Psoas muscle (tissue), 8 donors: ENCODE measurements at places on chromosomes 1 and 21. TPM values are rescaled to one million over a fixed set of nuclear protein-coding genes. Genes with fewer than 3 reads are reported as not detected.

Gene HEYL
- 5.8 TPM for polyA plus RNA-seq

Gene SMCP
- not detected for polyA plus RNA-seq

Gene TMEM61
- polyA plus RNA-seq: 0.16 TPM

Gene RUNX3
- 0.20 TPM for polyA plus RNA-seq

Gene MX2
- polyA plus RNA-seq: 1.2 TPM

Gene DNAJC28
- polyA plus RNA-seq: 2.9 TPM

Gene SELENBP1
- polyA plus RNA-seq: 41.2 TPM

Gene RAB3B
- polyA plus RNA-seq: not detected

Gene SNX7
- polyA plus RNA-seq: 1.8 TPM

Gene RBM8A
- 193 TPM for polyA plus RNA-seq

Gene KRTAP11-1
- polyA plus RNA-seq: not detected

Gene TSSK3
- polyA plus RNA-seq: 0.10 TPM

Gene PPFIA4
- 14.1 TPM for polyA plus RNA-seq

Gene OR2T11
- polyA plus RNA-seq: not detected

Gene HEATR1
- 4.5 TPM for polyA plus RNA-seq

Gene KLHL20
- polyA plus RNA-seq: 8.8 TPM

Gene SMAP2
- 32.2 TPM for polyA plus RNA-seq

Gene SPRR2D
- not detected for polyA plus RNA-seq

Gene CFAP45
- polyA plus RNA-seq: 0.04 TPM

Gene NCF2
- polyA plus RNA-seq: 0.51 TPM

Gene AKNAD1
- polyA plus RNA-seq: 0.14 TPM

Gene MPZ
- polyA plus RNA-seq: 1.9 TPM

Gene CADM3
- 0.32 TPM for polyA plus RNA-seq

Gene LCE1E
- polyA plus RNA-seq: not detected

Gene TNFRSF1B
- 5.8 TPM for polyA plus RNA-seq

Gene CNN3
- polyA plus RNA-seq: 13.6 TPM

Gene E2F2
- polyA plus RNA-seq: not detected

Gene UQCRHL
- 4.8 TPM for polyA plus RNA-seq

Gene LENEP
- not detected for polyA plus RNA-seq

Gene EFNA3
- polyA plus RNA-seq: 0.39 TPM

Gene TMEM269
- 0.06 TPM for polyA plus RNA-seq

Gene HSPB7
- polyA plus RNA-seq: 1,867 TPM

Gene CACHD1
- polyA plus RNA-seq: 1.1 TPM

Gene GALNT2
- 43.7 TPM for polyA plus RNA-seq

Gene CNKSR1
- 45.3 TPM for polyA plus RNA-seq

Gene KIF26B
- polyA plus RNA-seq: 0.05 TPM

Gene AMPD1
- 129 TPM for polyA plus RNA-seq

Gene SPSB1
- polyA plus RNA-seq: 22.9 TPM

Gene NR1I3
- 0.42 TPM for polyA plus RNA-seq

Gene AHCTF1
- 9.0 TPM for polyA plus RNA-seq

Gene ERICH3
- not detected for polyA plus RNA-seq

Gene CD164L2
- polyA plus RNA-seq: not detected

Gene CACNA1S
- 48.1 TPM for polyA plus RNA-seq

Gene S100A5
- polyA plus RNA-seq: not detected

Gene CFHR3
- not detected for polyA plus RNA-seq

Gene SERPINC1
- not detected for polyA plus RNA-seq

Gene LDLRAD1
- not detected for polyA plus RNA-seq

Gene ABCG1
- polyA plus RNA-seq: 3.5 TPM

Gene CD247
- polyA plus RNA-seq: 0.55 TPM

Gene S100A14
- polyA plus RNA-seq: 0.39 TPM

Gene NUAK2
- 0.20 TPM for polyA plus RNA-seq

Gene BSND
- polyA plus RNA-seq: not detected
